ENCODE measurements at places on chromosomes 12 and 14.

- no peak for DNase-seq
Observed at GRCh38 chr14:60195179-60195810, 30.1 kb upstream of the DHRS7 start.

GRCh38 chr14:79861111-79861510 is 350.2 kb downstream of the DIO2 start:
- DNase-seq, result no peak

DNA sequence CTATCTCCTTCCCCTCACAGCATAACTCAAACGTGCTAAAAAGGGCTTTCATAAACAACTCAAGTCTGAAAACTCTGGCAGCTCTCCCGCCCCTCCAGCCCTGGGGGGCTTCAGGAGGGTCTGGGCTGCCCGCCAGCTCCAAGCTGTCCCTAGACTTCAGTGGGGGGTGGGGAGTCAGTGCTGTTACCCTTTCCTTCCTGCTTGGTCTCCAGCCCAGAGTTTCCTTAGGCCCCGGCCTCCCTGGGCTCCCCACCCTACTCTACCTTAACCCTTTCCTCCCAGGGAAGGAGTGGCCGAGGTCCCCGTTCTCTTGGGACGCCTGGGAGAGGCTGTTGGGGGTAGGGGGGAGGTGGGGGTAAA is 530 bp upstream of the NYNRIN start:
- peak; percentile 26 for DNase-seq

GRCh38 chr12:77788231-77789168 is 42.2 kb upstream of the NAV3 start:
- DNase-seq, result no peak

DNA sequence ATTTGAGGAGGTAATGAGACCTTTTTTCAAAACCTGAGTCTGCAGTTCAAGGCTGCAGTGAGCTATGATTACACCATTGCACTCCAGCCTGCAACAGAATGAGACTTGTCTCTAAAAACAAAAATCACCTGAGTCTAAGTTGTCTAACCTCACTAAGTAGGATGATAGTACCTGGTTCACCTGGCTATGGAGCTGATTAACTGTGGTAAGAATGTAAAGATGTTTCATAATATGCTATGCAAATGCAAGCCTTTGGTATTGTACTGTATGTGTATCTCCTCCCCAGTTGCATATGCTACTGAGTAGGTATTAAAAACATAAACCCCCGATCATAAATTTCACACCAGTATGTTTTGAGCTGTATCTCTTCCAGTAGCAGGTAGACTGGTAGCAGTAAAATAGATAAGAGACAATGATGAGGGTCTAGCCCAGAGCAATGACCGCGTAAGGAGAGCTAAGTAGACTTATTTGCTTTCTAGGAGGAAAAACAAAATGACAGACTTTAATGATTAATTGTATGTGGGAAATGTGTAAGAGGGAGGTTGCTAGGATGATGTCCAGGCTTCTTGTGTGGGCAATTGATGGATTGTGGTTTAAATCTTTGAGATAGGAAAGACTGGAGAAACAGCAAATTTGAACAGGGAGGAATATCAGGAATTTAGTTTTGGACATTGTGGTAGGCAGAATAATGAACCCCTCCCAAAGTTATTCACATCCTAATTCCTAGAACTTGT is 41.6 kb upstream of the EGLN3 start:
- DNase-seq, result no peak

GRCh38 chr14:72217135-72217534 is 284.9 kb downstream of the RGS6 start:
- no peak for DNase-seq

DNA sequence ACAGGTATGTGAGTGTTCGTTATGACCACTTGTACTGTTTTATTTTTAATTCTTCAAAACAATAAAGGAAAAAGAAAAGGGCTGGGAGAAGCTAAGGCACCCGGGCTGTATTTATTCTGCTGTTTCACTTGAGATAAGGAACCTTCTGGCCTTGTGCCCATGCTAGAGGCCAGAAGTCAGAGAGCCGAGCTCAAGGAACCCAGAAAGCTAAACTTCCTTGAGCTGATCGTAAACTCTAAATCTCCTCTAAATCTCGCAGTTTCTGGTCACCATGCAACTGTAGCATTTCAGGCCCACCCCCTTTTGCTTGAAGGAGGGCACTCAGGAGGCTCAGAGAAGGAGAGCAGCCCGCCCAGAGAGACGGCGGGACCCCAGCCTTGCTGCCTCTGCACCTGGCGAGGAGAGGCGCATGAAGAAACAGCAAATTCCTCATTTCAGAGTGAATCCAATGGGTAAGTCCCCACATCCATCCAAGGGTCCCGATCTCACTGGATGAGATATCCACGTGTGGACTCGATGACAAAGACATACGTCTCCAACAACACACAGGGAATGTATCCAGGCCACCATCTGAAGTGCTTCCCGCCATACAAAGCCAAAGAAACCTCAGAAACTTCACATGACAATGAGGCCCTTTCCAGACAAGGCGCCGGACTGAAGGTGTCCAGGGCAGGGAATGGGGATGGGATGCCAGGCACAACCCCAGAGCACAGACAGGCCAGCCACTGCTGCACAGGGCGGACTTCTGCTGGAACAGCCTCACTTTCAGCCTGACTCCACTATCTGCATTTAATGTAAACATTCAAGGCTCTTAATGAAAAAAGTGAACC is 14.6 kb downstream of the CCDC88C start:
- no peak for DNase-seq

- DNase-seq, result no peak
Observed at GRCh38 chr12:120130011-120130410, 13.5 kb upstream of the RAB35 start.

- DNase-seq, result no peak
Observed at GRCh38 chr12:6978611-6979011, 7.9 kb downstream of the EMG1 start.

DNA sequence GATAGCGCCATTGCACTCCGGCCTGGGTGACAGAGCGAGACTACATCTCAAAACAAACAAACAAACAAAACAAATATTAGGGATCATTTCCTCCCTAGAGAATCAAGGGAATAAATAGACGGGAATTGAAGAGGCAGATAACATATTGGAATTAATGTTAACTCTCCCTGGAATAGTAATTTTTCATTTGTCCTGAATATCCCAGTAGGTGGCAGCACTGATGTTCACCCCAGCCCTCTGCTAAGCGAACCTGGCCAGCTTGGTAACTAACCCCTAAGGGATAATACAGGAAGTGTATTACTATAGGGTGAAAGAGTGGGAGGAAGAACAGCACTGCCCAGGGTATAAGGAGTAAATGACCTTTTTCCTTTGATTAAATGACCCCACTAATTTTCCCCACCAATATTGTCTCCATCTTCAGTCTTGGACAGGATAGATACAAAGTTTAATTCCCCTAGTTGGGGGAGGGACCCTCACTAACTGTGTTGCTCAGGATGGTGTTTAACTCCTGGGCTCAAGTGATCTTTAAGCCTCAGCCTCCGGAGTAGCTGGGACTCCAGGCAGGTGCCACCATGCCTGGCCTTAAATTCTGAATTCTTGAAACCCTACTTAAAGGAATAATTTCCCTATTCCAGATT is 40.5 kb downstream of the SLC2A14 start:
- DNase-seq, result peak; percentile 20

DNA sequence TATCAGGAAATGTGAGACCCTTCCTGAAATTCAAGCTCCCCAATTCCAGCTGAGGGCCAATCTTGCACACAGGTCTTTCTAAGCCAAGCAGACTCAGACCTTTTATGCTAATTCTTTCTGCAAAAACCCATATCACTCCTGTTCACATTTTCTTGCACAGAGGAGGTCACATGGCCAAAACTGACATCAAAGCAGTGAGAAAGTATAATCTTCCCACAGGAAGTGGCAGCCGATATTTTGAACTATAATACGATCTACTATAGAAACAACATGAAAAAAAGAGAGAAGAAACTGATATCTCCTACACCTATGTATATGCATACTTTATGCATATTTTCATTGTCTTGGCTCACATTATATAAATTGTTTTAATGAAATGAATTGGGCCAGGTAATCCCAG is 132.9 kb upstream of the SSTR1 start:
- DNase-seq, result no peak

Measured in NCI-H1694 treated with DMSO at 0.1 percent for 48 hours (cell line).